ENCODE measurements at places on chromosomes 7 and 10.

DNA sequence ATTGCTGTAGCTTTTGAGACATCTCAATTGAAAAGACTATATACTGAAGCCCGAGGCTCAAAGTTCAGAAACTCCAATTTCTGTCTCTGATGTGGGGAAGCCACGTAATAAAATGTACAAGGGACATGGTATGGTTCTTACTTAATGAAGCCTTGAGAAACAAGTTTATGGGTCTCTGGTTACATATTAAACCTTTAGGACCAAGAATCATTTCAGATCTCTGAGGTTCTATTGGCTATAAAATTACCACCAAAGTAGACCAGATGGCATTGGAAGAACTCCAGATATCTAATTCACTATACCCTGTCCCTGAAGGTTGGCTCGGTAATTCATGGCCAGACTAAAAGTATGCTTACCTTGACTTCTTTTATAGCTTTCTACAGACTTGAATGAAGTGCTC, 23.7 kb downstream of the STAMBPL1 start:
- no peak for DNase-seq

DNA sequence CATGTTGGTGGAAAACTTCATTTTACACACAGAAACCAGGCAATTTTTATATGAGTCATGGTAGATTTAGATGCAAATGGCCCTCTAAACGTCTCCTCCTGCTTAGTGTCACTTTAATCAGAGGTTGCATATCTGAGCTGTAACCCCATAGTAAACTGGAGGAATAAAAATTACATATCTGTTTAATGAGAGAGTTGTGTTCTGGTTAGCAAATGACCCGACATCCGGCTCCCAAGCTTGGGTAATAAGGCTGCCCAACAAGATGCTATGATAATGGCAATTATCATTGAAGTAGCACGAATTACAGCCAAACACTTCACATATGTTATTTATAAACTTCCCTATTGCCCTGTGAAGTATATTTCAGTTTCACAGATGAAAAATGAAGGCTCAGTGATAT, 10.6 kb upstream of the ADAM12 start:
- no peak for DNase-seq

- no peak for DNase-seq
Observed at GRCh38 chr7:95066737-95067530, 159.5 kb downstream of the PPP1R9A start.

- no peak for DNase-seq
Observed at GRCh38 chr10:125161707-125162119, 1.4 kb upstream of the CTBP2 start.

GRCh38 chr10:3775696-3776551, 9.1 kb downstream of the KLF6 start:
- DNase-seq, result no peak

GRCh38 chr10:77641788-77642397, 4.3 kb upstream of the KCNMA1 start:
- peak; percentile 77 for DNase-seq

DNA sequence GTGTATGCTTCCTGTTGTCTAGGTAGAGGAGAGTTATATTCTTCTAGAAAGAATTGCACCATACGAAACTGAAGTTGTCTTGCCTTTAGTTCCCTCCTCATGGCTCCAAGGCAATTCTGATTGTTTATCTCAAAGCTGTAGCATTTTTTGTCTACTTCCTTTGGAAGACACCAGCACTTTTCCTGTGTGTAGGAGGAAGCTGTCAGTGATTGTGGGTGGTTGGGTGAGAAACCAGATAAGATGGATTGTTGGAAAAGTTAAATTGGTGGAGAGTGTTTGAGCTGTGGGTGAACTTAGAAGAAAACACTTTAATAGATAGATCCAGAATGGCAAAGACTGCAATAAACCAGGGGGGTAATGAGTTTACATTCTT, 12.1 kb upstream of the CSTF2T start:
- no peak for DNase-seq

DNA sequence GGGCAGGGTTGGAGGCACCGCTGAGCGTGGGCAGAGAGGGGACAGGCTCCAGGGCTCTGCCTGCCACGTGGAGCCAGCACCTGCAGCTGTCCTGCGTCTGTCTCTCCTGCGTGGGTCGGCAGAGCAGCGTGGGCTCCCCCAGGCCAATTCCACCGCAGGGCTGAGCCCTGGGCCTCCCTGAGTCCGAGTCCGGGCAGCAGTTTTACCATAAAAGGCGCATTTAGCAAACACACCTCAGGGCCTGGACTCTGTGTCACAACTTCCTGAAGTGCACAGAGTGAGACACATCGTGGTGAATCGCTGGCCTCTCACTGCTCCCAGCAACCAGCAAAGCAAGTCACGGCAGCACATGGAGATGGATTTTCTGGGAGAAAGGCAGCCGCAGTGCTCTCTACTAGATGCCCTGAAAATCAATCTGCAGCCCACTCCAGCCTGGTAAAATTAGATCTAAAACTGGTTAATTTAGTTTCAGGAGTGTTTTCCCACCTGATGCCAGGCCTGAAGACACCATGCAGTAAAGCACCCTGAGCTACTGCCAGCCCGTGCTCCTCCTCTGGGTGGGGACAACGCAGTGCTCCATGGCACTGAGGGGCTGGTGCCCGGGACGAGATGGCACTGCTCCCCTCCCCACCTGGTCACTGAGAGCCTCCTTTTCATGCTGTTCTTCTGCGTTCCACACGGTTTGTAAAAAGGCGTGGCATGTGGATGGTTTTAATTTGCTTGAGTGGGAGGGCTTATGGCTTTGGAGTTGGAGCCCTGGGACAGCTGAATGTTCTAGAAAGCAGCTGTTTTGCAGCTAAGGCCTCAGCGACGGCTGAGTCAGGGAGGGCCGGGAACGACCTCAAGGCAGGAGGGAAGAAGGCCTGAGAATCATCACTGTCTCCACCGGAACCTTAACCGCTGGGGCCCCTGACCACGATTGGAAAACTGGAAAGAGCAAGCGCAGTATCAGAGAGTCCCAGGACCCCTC, 336.9 kb downstream of the ADARB2 start:
- peak; percentile 15 for DNase-seq

- DNase-seq, result no peak
Observed at GRCh38 chr10:126872768-126873167, 32.5 kb upstream of the DOCK1 start.

DNA sequence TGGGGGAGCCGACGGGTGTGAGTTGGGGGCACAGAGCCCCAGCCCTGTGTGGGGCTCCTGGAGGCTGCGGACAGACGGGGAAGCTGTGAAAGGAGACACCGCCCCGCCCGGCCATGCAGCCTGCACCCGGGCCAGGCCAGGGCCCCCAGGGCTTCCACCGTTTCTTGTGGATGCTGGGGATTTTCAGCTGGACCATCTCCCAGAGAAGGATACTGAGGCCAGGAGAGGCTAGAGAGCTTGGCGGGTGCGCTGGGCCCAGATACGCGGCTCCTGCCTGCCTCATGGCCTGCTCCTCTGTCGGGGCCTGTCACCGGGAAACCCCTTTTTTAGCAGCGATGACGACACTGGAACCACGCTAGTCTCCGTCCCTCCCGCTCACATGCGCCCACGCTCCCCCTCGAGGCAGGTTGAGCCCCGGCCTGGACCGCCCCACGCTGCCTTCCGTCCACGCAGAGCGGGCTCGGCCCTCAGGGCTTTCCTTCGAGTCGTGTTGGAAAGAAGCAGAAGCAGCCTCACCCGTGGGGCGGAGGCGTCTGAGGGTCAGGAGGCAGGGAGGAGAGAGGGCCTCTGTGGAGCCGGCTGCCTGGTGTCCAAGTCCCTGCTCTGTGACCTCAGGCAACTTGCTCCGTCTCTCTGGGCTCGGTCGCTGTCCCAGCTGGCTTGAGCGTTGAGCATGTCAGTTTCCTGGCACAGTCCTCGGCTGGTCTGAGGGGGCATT, 11.7 kb downstream of the TMEM184A start:
- no peak for DNase-seq

DNA sequence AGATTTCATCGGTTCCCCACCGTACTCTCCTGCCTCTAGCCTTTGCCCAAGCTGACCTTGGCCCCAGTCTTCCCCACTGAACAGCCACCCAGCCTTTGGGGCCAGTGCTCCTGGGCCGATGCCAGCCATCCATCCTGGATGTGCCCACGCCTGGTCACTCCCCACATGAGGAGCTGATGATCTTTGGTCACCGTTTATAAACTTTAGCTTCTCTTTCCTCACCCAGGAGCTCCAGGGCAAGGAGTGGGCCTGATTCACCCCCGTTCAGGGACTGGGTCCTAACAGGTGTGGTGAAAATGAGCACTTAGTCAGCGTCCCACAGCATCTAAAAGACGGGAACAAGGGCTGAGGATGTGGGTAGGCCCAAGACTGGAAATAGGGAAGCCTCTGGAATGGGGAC, 22.9 kb downstream of the GTF2IRD1 start:
- DNase-seq, result no peak

- DNase-seq, result no peak
Observed at GRCh38 chr7:121744877-121745276, 128.1 kb upstream of the PTPRZ1 start.

- no peak for DNase-seq
Observed at GRCh38 chr7:52940481-52940880, 95.0 kb upstream of the POM121L12 start.

GRCh38 chr10:33355274-33355673, 20.8 kb upstream of the NRP1 start:
- DNase-seq, result no peak

- peak; percentile 33 for DNase-seq
Observed at GRCh38 chr10:108783897-108784296, 1139.4 kb downstream of the XPNPEP1 start.

GRCh38 chr10:13961097-13961496, 369.6 kb downstream of the FRMD4A start:
- DNase-seq, result no peak

DNA sequence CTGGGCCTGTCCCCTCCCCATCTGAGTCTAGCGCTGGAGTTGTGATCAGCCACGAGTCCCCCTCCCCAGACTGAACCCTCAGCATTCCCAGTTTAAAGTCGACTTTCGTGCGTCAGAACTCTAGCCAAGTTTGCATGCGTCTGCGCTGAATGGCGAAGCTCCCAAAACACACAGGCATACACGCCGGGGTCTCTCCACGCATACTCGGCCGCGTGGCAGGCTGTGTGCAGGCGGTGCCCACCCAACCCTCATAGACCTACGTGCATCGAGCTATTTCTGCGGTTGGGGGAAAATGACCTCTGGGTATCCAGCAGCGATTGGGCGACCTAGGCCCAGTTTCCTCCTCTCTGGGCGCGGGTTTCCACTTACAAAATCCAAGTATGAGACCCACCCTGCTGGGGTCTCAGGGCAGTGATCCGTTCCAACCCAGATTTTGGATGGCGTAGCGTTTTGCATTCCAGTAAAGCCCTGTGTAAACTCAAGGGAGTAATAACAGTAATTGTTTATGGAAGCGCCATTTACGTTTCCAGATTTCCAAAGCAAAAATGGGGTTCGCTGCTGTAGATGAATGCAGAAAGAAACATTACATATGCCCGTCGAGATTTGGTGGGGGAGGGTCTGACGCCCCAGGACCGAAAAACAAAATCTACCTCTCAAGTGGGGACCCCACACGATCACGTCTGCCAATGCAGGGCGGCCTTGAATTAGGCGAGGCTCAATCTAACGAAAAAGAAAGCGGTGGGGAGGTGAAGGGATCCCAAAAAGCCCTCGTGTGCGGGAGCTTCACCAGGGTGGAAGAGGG, 2.0 kb upstream of the HMX3 start:
- DNase-seq, result no peak

DNA sequence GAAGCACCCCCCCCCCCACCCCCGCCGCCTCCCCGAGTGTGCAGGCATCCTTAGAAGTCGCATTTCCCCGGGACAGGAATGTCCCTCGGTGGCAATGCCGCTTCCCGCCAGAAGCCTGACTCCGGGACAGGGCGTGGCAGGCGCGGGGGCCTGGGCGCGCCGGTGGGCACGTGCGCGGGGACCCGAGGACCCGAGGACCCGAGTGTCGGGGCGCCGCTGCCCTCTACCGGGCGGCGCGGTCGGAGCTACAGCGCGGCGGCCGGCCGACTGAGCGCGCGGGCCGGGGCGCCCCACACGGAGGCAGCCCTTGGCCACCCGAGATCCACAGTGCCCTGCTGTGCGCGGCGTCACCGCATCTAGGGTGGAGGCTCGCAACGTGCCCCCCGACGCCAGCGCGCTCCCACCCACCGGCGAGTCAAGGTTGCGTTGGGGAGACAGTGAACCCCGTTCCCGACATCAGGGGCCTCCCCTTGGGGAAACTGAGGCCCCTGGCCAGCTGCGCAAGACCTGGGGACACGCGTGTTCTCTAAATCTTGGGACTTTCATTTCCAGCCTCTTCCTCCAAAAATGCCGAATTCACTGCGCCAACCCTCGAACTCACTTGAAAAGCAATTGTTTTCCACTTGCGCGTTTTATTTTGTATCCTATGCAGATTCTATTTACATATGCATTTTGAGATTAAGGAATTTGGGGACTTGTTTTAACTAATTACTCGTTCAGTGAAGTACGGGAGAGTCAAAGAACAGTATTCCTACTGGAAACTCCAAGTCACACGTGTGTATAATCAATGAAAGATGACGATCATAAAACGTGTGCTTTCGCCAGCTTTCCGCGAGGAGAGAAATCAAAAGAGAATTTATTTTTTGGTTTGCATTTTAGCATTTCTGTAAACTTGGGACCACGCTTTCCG, 3.1 kb upstream of the CUX1 start:
- DNase-seq, result peak; percentile 92

DNA sequence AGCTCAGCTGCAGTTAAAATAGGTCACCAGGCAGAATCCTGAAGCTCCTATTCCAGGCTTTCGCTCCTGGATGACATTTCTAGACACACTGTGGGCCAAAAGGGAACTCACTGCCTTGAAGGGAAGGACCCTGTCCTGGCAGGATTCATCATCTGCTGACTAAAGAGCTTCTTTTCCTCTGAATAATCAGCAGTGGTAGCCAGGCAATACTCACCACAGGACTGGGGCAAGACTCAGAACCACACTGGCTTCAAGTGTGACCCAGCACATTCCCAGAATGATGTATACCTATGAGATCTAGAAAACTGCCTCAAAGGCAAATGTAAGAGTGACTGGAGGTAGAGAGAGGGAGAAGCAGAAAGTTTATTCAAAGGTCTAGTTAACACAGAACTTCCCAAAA, 29.5 kb upstream of the EBF3 start:
- no peak for DNase-seq

DNA sequence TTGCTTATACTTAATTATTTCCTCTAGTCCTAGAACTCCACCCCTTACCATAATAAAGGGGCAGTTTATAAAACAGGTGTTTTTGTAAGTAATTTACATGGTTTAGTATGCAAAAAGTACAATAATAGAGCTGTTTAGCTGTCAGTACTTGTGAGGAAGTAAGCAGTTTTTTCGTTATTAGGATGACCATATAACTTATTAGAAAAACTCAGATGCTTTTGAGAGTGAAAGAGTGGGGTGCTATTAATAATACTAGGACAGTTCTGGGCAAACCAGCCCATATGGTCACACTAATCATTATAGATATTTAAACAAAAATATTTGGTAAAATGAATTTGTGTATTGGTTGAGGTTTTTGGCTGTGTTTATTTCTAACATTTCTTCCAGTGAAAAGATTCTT, 201.9 kb upstream of the KAT6B start:
- no peak for DNase-seq

GRCh38 chr7:142717453-142717852, 31.8 kb upstream of the PRSS1 start:
- no peak for DNase-seq

DNA sequence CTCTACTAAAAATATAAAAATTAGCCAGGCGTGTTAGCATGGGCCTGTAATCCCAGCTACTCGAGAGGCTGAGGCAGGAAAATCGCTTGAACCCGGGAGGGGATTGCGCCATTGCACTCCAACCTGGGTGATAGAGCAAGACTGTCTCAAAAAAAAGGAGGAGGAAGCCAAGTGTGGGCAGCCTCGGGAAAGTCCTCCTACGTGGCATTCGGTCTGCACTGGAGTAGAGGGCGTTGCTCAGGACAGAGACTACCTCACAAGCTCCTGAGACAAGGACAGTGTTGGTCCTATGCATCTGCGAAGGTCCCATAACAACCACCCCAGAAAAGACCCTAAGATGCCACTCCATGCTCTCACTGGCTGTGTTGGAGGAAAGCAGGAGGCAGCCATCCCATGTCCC, 10.0 kb upstream of the SERPINE1 start:
- no peak for DNase-seq
